ENCODE measurements at places on chromosomes 5 and 9.
A peak's percentile ranks its signal among the peaks of the same experiment; 100 is the strongest.

DNA sequence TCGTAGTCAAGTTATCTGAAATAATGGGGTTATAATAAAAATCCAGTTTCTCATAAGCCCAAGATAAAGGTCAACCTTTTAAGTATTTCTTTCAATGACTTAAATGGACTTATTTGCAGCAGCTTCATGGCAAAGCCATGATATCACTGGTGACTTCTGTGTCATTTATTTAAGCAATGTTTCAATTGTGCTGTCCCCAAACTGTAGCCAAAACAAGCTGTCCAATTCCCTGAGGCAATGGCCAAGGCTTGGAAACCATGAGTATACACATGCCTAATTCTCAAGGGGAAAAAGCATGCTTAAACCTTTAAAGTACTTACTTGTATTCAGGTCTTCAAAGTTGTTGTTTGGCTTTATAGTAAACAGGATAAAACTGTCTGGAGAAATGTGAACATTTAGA, 376.4 kb upstream of the TNC start:
- no peak for DNase-seq

DNA sequence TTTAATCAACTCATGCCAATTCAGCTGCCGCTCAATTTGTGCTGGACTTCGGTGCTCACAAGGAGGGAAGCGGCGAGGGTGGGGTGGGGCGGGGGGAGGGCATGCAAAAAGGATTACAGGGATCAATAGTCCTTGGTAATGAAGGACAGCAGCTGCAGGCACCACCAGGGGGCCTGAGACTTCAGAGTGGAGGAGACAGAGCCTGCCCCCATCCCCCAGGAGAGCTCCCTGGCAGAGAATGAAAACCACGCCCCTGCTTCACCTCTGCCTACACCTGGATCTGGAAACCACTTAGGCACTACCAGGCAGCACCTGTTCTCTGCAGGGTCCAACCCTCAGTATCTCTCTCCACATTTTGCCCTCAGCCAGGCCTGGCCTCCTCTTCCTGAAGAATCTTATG, 155.6 kb downstream of the TRIM32 start:
- DNase-seq = no peak

DNA sequence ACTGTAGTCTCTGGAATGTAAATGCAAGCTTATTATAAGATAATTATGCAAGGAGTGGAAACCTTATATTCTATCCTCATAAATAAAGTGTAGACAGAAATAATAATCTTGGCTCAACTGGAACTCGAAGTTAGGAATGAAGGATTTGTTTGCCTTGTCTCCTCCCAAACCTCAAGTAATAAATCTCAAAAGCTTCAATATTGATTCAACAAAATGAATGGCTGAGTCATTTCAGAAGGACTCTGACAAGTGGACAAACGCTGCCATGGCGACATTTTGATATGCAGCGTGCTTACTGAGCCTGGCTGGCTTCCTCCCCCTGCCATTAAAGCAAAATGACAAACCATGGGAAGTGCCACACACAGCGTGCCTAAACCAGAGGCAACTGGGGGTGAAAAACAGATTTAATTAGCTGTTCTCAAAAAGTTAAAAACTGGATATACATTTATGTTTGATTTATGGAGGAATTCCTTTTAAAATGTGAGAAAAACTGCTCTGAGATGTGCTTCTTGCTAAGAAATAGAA, 10.5 kb upstream of the ADGRV1 start:
- DNase-seq = no peak

DNA sequence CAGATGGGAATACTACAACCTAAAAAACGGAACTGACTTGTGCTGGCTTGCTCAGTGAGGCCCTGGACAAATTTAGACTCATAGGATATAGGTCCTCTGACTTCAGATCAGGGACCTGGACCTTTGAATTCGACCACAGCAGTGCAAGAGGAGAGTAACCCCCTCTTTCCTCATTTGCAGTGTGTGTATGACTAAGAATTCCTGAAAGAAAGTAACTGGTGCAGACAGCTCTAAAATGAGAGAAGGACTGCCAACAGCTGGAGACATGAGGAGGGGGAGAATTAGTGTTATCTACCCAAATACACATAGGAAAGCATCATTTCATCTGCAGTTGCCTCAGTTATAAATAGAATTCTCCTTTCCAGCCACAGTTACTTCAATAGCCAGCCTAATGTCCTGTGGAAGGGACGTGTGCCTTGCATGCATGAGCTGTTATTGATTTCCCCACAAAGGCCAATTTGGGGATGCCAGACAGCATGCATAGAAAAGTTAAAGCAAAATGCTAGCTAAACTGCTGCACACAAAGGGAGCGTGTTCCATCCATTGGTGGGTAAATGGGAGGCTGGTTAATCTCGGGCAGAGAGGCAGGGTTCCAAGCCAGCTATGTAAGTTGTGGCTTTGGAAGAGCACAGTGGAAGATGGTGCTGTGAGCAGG, 442.7 kb downstream of the CDK5RAP2 start:
- DNase-seq = no peak

- DNase-seq = no peak
Observed at GRCh38 chr5:63097286-63097685, 518.7 kb downstream of the LRRC70 start.

DNA sequence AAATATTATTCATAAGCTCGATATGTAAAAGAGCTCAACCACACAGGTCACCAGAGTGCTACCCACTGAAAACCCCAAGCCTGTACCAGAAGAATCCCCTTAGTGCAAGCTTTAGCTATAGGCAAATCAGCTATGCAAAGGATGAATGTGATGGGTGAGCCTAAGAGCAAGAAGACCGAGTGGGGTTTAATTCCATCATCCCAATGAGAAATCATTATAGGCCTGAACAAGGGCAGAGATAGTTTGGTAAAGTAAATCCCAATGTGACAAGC, 21.8 kb downstream of the ELOVL7 start:
- DNase-seq = no peak

DNA sequence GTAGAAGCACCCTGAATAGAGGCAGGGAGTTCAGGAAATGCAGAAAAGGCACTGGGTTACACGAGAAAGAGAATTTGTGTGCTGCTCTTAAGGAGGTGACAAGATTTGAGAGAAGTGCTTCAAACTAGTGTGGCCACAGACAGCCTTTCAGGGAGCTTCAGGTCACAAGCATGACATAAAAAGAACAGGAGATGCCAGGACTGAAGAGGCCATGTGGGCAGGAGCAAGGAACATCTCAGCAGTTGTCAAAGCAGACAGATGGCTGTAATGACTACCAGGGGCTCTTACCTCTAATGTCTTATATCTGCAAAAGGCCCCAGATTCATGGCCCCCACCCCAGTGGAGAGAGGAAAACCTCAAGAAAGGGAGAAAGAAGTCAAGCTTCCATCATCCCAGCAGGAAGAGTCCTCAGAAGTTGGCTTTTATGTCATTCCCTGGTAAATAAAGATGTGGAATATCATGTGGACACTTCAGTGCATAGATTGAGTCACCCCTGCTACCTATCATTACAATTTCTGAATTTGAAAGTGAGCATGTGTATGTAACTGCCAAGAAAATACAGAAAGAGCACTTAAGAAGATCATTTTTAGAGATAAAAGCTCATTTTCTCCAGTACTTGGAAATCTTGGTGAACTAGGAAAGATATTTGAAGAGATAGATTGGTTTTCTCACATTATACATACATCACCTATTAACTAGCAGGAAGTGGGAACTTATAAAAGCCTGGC, 214.4 kb upstream of the RORB start:
- DNase-seq = no peak

DNA sequence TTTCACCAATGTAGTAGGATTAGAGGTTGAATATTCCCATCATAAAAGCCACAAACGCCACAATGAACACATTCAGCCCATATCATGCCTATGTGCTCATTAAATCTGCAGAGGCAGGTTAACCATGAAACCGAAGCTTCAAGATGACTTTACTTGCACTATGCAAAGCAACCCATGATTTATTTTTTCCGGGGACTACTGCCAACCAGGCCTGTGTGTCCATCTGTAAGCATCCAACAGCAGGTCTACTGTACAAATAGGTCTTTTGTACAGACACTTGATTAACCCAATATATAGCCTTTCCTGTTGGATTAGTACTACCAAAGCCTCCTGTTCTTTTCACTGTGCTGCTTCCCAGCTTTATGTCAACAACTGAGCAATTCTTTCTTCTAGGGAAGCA, 104.9 kb upstream of the CDH10 start:
- no peak for DNase-seq

GRCh38 chr5:103298117-103298516, 39.6 kb downstream of the MACIR start:
- DNase-seq = no peak

DNA sequence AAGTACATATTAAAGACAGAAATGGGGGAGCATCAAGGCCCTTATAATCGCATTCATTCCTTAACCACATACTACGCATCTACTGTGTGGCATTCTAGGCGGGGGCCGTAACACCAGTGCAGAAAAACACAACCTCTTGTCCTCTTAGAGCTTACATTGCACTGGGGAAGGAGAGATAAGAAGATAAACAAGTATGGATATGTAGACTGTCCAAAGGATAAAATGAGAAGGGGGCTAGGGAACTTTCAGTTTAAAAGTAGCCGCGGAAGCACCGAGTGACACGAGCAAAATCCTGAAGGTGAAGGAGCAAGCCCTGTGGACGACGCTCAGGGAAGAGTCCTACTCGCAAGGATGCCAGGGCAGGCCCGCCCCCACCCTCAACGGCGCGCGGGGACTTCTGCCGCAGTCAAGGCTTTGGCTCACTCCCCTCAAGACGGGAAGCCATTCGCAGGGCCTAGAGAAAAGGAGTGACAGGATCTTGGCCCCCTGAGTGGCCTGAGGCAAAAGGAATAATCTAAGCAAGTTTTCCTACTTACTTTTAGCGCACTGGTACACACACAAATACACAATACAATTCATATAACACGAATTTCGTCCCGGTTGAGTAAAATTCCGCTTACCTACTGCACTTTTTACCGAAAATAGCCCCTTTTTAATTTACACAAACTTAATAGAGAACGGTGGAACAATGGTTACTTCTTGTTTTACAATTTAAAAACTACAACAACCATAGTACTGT, 1.3 kb upstream of the NIPBL start:
- peak; percentile 68 for DNase-seq

DNA sequence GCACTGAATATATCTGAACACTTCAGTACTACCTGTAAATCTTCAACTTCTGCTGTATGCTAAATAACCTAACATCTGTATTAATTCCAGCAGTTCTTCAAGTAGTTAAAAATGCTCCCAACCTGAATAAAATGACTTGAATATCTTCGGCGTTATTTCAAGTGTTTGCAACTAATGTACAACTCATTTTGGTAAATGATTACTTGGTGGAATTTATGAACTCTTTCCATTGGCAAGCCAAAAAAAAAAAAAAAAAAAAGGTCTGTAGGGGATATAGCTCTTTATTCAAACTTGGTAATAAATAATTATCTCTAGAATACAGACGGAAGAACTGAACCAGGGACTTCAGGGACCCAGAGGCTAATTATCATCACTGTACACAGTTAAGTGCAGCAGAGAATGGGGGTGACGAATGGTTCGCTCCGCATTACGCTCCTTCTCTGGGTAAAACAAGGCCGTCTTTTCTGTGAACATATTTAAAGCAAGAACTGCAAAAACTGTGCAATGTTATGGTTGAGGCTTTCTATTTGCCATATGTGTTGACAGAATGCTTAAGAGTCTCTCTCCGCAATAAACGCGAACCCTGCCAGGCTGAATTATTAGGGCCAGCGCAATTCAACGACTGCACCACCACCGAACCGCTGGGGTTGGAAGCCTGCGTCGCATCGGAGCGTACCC, 1.9 kb upstream of the ERBIN start:
- DNase-seq = no peak

GRCh38 chr5:11719888-11720481, 184.3 kb downstream of the CTNND2 start:
- DNase-seq = no peak

GRCh38 chr5:174197929-174198328, 152.4 kb downstream of the NSG2 start:
- DNase-seq = no peak

DNA sequence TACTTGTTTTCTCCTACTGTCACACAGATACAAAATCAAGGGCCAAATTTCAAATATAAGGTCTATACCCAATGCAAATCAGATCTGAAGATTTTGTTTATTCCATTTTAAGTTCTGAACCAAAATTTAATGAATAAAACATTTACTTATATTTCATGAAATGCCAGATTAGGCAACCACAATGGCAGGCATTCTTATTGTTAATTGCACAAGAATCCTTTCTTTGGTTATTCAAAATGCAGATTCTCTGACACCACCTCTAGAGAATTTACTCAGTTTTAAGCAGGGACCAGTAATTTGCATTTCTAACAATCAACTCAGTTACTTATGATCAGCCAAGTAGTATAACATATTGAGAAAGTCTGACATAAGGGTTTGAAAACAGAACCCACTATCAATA, 972.4 kb upstream of the ACO1 start:
- DNase-seq = no peak

DNA sequence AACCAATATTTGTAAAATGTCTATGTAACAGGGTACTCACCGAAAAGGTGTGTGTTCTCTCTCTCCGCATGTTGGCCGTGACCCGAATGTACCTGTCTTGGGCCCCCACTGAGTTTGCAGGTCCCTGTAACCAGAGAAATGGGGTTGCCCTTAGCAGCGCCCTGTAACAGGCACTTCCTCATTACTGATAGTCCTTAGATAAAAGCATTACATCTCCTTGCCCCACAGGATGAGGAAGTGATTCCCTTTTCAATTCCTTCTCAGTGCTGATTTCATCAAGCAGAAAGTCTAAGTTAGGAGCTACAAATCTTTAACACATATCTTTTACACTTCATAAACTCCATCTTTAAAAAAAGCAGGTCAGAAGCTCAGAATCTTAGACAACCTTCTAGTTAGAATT, 15.2 kb upstream of the HMHB1 start:
- no peak for DNase-seq

DNA sequence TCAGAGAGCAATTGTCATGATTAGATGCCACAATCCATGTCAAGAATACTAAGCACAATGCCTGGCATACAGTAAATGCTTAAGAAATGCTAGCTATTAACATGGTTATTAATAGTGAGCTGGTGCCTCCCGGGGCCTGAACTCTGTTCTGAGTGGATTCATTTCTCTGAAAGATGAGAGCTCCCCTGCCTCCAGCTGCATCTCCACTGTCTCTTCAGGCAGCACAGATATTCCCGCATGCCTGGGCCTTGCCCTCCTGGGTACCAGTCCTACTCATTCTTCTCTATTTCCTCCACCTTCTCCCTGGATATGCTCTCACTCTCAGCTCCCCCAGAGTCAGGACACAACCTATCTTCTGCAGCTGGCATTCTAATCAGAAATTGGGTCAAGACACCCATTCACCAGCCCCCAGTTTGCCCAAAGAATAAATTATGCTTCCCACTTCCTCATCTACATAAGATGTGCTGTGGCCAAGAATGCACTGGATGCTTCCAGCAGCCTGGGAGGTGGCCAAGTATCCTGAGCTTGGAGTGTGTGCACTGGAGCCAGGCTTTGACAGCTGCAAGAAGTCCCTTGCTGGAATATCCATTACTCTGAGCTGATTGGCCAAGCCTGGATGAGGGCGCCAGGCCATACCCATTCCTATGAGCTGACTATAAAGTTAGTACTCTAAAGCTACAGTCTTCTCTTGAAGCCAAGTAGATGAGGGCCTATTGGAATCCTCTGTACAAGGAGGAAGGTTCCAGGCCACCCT, 669.0 kb downstream of the ACTL7B start:
- DNase-seq = no peak

- DNase-seq = no peak
Observed at GRCh38 chr5:160029004-160029403, 20.1 kb downstream of the TTC1 start.

GRCh38 chr5:143102411-143102810, 301.1 kb downstream of the NR3C1 start:
- no peak for DNase-seq

GRCh38 chr5:135310328-135310989, 88.6 kb downstream of the MACROH2A1 start:
- DNase-seq = no peak

- peak; percentile 53 for DNase-seq
Observed at GRCh38 chr9:135498381-135499126, 1.9 kb upstream of the MRPS2 start.

Measured in sciatic nerve (tissue), 2 donors.